Left ventricle myocardium superior (tissue), 1 donor: ENCODE measurements at places on chromosomes 2 and 18. TPM values are rescaled to one million over a fixed set of nuclear protein-coding genes. Genes with fewer than 3 reads are reported as not detected.
A peak's percentile ranks its signal among the peaks of the same experiment; 100 is the strongest.

Gene OTOS
- total RNA-seq, result not detected

Gene CXCR4
- total RNA-seq, result 3.6 TPM

GRCh38 chr2:31223026-31223425 lies 5.7 kb upstream of the CAPN14 start:
- DNase-seq, result no peak

Gene CENPO
- total RNA-seq, result 2.2 TPM

DNA sequence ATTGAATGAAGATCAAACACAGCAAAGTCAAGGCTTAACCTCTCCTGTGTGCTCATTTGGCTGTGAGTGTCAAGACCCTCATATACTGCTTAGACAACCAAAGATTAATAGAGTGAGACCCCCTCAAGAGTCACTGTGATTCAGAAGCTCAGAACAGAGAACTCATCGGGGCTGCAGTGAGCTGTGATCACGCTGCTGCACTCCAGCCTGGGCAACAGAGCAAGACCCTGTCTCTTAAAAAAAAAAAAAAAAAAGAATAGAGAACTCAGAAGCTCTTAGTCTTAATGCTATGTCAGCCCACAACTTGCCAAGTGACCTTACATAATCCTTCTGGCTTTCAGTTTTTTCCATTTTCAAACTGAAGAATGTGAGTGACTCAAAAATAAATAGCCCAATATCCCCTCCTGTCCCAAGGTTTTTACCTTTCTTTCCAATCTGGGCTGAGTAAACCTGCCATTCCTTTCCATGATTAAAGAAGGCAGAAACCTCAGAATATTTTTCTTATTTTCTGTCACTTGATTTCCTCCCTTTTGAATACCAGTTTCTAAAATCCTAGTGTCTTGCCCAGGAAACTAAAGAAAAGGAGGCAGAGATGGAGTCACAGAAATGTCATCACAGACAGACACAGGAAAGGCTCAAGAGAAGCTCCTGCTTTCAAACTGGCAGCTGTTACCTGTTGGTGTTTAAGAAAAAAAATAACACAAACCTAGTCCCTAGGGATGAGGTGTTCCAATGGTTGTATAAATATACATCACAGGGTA lies 102.4 kb downstream of the CACNB4 start:
- DNase-seq, result no peak

Gene SOX11
- total RNA-seq, result 0.10 TPM

GRCh38 chr18:26021061-26021754 lies 69.2 kb downstream of the SS18 start:
- no peak for DNase-seq

Gene TMEM37
- total RNA-seq, result 2.9 TPM

- DNase-seq, result no peak
These were observed 164.9 kb downstream of the CCDC148 start for GRCh38 chr2:158291544-158292180.

Gene TMEM169
- 0.15 TPM for total RNA-seq

DNA sequence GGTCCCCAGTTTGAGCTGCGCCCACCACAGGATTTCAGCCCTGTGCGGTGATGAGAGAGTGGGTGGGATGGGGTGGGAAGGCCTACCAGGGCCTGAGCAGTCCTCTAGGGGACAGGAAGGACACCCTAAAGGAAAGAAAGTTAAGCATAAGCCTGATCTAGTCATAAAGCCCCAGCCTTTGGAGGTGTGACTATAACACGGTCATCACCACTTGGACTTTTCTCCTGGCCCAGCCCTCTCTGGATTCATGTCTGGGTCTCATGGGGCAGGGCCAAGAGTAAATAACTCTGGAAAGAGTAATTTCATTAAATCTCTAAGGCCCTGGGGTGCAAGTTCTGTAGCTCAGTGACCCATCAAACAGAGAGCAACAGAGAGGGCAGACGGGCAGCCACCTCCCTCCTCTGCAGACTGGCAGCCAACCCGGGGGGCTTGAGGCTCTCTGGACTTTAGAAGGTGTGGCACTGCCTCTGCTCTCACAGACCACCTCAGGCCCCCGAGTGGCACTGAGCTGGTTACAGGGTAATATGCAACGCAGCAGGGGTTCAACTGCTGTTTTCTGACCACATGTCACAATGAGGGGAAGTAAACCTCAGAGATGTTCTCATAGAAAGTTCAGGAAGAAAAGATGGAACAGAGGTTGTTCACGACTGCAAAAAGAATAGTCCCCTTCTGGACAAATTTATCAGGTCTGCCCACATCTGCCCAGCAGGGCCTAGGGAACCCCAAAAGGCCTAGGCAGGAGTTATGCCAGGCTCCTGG lies 41.5 kb downstream of the TGFA start:
- DNase-seq, result no peak

Gene G6PC2
- not detected for total RNA-seq

- DNase-seq, result no peak
These were observed 431 bp downstream of the FAM98A start for GRCh38 chr2:33598561-33599174.

DNA sequence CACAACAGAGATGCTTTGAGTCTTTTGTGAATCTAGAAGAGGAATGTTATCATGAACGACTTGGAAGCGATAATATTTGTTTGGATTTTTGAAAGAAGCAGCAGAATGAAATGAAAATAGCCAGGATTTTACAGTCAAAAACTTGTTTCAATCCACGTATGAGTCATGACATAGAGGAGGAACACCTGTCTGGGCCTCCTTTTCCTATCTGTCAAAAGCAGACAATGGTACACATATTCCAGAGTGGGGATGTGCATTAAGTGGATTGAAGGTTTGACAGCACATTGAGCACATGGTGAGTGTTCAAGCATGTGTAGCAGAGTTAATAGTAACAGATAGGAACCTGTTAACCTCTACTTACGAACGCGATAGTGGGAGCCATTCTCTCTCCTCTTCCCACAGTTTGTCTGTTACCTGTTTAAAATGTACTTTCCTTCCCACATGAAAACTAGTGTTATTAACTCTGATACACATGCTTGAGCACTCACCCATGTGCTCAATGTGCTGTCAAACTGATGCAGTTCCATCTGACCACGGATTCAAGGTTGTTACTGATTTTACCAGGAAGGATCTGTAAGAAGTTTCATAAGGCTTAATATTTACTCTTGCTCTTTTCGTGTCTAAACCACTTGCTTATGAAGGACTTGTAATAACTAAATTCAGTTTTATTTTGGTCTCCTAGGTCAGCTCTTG lies 863.4 kb upstream of the SOX11 start:
- DNase-seq, result no peak

DNA sequence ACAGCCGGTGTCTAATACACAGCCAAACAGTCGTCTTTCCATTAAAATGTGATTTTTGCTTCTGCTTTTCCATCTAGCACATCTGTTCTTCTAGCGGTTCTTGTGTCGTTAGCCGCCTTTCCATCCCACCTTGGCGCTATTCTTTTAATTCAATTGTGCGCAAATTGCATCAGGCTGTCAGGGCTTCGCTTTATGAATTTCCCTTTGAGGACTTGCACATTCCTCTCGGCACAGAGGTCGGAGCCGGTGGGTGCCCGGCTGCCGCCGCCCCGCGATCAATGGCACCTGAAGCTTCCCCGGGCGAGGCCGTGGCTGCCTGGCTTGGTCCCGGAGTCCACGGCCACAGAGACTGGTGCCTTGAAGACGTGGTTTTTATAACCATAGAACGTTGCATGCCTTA lies 33.9 kb upstream of the TSPYL6 start:
- no peak for DNase-seq

DNA sequence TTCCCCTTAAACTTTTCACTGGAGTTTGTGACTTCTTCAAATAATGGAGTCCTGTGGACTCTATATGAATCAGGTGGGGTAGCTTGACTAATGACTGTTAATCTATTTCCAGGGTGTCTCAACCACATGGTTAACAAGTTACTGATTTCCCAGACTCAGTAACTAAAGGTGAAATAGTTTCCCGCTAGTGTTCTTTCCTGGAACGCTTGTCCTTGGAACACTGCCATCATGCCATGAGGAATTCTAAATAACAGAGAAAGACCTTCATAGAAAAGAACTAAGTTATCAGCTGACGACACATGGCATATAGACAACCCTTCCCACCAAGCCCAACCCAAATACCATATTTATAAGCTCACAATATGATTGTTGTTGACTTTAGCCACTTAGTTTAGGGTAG lies 1027.9 kb upstream of the FAM98A start:
- DNase-seq, result no peak

- no peak for DNase-seq
These were observed 11.7 kb upstream of the EDAR start for GRCh38 chr2:109000738-109001137.

Gene GNLY
- total RNA-seq, result 2.3 TPM

GRCh38 chr2:159030674-159031380 lies 62.4 kb downstream of the TANC1 start:
- peak; percentile 66 for DNase-seq
